ENCODE measurements at places on chromosomes 6 and 20.
A peak's percentile ranks its signal among the peaks of the same experiment; 100 is the strongest.

- no peak for DNase-seq
These were observed 1.3 kb upstream of the FOXC1 start for GRCh38 chr6:1608222-1609040.

DNA sequence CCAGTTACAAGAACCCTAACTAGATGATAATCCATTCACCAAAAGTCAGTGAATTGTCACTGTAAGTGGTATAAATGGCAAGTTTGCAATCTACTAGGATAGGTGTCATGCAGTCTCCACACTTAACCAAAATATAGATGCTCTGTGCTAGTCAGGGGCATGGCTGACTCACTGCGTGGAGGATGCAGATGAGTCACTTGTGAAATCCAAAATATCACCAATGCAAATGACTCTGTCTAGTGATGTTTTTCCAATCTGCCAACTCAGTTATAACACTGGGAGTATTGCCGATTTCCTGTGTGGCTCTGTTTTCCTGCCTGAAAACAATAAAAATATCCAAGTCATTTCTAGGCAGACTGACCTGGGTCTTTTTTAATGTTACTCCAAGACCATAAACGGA is 47.8 kb upstream of the NRSN1 start:
- no peak for DNase-seq

GRCh38 chr20:2795451-2795850 is 5.0 kb downstream of the CPXM1 start:
- no peak for DNase-seq

DNA sequence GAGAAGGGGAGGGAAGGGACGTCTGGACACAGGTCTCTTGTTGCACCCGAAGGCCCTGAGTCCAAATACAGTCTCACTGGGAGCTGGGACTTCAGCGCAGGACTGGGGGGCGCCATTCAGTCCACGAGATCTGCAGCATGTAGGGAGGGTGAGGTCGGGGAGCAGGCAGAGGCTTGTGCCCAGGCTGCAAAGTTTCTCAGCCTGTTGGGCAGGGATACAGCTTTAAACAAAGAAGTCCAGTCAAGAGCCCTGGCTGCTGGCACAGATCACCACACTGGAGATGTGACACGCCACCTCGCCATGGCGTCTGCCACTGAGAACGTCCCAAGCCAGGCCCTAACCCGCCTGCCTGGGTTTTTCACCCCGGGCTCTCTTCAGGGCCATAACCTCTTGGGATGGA is 256.6 kb downstream of the DLL1 start:
- DNase-seq: no peak

GRCh38 chr6:150006961-150007464 is 18.3 kb downstream of the RAET1L start:
- DNase-seq: no peak

- no peak for DNase-seq
These were observed 19.4 kb upstream of the REPS1 start for GRCh38 chr6:139007428-139007827.

DNA sequence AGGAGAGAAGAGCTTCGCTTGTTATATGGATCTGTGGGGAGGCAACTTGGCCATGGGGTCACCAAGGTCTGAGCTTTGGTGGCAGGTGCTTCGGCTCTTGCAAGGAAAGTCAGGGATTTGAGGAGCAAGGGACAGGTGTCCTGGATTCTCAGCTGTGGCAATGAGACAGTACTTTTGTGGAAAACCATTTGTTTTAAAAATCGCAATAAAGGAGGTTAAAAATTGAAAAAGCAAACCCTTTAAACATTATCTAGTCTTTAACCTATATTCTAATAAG is 64.3 kb downstream of the NOL4L start:
- no peak for DNase-seq

- no peak for DNase-seq
These were observed 67.2 kb upstream of the RNF24 start for GRCh38 chr20:4082406-4083097.

DNA sequence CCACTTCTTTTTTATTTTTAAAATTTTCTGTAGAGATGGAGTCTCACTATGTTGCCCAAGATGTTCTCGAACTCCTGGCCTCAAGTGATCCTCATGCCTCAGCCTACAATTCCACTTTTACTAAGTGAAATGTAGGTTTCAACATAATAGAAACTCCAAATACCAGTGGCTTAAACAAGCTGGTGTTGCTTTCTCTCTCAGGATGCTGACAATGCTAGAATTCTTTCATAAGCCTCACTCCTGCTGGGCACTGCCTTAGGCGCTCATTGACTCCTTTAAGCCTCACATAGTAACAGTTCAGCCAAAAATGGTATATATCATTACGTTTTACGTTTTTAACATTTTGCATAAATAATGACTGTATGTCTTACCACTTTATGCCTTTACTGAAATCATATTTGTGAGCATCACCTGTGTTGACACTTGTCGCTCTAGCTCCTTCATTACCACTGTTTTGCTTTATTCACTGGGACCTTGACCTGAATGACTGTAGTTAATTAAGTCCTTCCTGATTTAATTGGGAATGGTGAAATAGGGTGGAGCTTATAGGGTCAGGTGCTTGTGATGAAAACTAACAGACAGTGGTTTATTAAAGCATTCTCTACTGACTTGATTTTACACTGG is 3.9 kb upstream of the CST9 start:
- no peak for DNase-seq

DNA sequence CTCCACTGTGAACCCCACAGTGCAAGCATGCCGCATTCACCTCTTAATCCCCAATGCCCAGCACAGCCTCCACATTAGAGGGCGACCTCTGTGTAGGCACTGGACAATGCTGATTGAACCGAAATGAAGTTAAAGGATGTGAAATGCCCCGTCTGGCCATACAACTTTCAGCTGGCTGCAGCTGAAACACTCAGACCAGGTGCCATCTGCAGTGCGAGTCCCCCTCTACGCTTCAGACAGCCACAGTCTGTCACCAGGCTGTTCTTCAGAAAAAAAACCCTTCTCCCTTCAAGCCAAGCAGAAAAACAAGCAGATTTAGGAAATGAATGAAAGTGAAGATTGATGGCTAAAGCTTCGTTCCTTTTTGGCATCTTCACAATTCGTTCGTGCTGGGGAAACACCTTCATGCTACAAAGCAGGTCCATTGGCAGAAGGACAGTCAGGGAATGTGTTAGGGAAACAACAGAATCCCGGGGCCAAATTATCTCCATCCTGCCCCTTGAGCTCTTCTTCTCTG is 44.7 kb downstream of the TNFAIP3 start:
- no peak for DNase-seq

GRCh38 chr20:1474817-1475603 is 8.4 kb upstream of the NSFL1C start:
- no peak for DNase-seq

GRCh38 chr6:2989332-2990247 is 10.1 kb upstream of the NQO2 start:
- peak; percentile 90 for DNase-seq

- no peak for DNase-seq
These were observed 21.3 kb downstream of the TTPAL start for GRCh38 chr20:44496976-44497375.

GRCh38 chr6:130841128-130841728 is 14.0 kb downstream of the SMLR1 start:
- DNase-seq: no peak

DNA sequence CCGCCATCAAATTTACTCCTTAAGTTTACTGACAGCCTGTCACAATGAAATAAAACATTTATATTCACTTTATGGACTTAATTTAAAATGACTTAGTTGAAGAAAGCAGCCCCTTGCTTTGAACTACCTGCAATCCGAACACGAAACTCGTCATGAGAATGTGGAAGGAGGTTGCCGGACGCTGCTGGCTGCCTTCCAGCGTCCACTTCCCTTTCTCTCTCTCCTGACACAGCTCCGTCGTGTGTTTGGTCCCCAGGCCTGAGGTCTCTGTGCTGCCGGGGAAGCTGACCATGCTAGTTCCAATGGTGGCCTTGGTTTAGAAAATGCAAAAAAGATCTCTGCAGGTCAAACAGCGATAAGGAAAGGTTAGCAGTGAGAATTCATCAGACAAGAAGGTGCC is 519.7 kb downstream of the CDH26 start:
- no peak for DNase-seq

DNA sequence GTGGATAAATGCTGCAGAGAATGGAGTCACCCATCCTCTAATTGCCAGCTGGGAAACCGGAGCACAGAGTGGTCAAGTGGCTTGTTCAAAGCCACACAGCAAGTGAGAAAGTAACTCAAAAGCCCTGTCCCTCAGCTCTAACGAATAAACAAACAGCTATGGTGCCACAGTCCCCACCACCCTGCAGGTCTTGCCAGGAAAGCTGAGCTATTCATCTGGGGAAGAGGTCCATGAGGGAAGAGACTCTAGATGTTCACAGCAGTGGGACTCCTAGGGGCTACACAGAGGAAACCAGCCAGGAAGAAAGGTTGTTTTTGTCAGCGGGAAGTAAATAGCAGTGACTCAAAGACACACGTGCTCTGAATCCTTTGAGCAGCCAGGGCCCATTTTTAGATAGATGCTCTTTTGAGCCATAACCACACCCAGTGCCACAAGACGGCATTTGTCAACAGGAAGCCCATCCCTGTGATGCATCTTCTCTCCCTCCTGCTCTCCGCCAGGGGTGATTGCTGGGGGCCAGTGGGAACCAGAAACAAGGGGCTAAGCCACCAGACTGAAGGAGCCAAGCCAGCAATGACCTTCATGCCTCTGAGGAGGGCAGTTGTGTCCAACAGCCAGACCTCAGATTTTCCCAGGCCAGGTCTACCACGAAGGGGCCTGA is 32.4 kb upstream of the TCP11 start:
- no peak for DNase-seq

DNA sequence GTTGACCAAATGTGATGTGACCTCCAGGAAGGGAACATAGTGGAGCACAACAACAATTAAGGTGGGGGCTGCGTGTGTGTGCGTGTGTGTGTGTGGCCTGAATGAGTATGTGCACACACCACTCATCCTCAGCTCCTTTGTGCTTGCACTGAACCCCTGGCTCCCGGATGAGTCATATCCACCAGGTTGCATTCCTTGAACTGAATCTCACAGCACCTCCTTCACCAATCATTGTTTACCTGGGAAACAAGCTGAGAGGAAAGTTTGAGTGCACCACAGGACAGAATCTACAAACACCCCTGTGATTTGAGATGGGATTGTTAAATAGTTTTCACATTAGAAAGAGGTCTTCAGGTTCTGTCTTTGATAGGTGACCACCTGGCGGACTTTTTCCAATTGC is 33.7 kb upstream of the GPR6 start:
- no peak for DNase-seq

- DNase-seq: no peak
These were observed 137.8 kb downstream of the FOXC1 start for GRCh38 chr6:1747531-1747930.

GRCh38 chr6:143068001-143068400 is 7.3 kb downstream of the AIG1 start:
- DNase-seq: no peak

DNA sequence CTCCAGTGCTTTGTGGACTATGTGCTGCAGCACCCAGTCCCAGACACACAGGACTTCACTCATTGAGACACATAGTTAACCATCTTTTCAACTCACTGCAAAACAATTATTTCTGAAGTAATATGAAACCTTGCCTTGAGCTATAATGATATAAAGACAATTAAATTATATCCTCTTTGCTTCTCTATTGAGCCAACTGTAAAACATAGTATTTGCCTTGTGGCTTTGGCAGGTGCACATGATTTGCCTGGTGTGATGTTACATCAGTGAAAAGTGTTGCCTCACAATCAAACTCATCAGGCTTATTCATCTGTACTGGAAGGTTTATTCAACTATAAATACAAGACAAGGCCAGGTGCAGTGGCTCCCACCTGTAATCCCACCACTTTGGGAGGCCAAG is 80.6 kb downstream of the NCOA7 start:
- no peak for DNase-seq

GRCh38 chr20:57696401-57696961 is 13.3 kb downstream of the PMEPA1 start:
- DNase-seq: peak; percentile 14

- no peak for DNase-seq
These were observed 27.9 kb upstream of the TBC1D7 start for GRCh38 chr6:13355999-13356785.

- no peak for DNase-seq
These were observed 54.2 kb downstream of the TBC1D7 start for GRCh38 chr6:13273931-13274706.

GRCh38 chr6:131321589-131321988 is 186.3 kb downstream of the AKAP7 start:
- DNase-seq: no peak

GRCh38 chr6:123520217-123520616 is 116.5 kb downstream of the TRDN start:
- DNase-seq: no peak

DNA sequence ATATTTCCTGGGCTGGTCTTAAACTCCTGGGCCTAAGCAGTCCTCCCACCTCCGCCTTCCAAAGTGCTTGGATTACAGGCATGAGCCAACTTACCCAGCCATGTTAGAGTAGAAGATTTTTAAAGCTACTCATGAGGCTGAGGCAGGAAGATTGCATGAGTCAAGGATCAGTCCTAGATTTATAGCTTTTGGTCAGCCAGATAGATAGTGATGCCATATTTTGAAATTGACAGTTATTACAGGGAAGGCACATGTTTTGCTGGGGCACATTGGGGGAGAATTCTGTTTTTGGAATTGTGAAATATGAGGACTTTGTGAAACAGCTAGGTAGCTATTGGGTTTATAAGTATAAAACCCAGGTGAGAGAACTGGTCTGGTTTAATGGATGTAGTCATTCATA is 40.9 kb downstream of the DOP1A start:
- no peak for DNase-seq

DNA sequence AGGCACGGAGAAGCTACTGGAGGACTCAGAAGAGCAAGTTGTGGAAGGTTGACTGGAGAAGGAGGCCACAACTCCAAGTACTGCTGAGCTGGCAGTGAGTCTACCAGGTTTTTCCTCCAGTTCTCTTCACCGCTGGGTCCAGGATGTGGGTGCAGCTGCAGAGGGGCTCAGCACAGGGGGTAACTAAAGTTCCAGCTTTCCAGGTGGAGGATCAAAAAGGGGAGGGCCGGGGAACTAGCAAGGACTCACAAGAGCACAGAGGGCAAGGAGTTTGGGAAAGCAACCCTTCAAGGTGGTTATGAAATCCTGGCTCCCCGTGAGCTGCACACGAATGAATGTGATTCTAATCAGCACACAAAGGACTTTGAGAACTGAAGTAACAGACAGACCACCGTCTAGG is 194.2 kb upstream of the GMDS start:
- no peak for DNase-seq

DNA sequence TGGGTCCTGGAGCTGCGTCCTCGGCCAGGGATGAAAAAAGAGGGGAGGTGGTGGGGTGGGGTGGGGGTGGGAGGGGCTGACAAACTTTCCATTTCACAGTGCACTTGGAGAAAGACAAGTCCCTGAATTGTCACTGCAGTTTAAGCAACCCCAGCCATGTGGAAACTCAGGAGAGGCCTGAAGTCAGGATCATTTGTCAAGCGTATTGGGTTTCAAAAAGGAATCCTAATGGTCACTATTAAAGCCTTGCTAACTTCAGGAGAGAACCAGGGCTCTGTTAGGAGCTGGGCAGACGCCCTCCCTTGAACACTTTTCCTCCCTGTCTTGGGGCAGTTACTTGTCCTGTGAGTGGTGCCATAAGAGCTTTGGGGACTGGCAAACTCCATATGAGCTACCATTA is 159.9 kb downstream of the FNDC1 start:
- no peak for DNase-seq
